ENCODE measurements at places on chromosomes 3 and 15. TPM values are rescaled to one million over a fixed set of nuclear protein-coding genes. Genes with fewer than 3 reads are reported as not detected.

- DNase-seq = no peak
Measured at GRCh38 chr15:89358435-89358754, 23.8 kb upstream of the POLG start.

- no peak for DNase-seq
Measured at GRCh38 chr3:121998030-121998580, 23.9 kb downstream of the ILDR1 start.

Gene PXK
- total RNA-seq = 28.3 TPM

DNA sequence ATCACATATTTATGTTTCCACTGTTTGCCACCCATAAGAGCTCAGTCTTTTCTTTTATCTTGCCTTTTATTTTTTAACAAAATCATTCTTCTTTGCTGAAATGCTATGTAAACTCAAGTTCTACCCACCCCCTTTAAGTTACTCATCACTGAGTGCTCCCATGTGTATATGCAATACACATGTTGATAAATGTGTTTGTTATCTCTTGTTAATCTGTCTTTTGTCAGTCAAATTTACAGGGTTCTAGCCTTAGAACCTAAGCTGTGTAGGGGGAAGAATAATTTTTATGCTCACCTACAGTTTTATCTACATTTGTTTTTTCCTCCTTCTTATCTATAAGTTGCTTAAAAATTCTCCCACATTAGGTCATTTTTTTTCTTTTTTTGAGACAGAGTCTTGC, 1195.9 kb downstream of the ROBO2 start:
- no peak for DNase-seq

DNA sequence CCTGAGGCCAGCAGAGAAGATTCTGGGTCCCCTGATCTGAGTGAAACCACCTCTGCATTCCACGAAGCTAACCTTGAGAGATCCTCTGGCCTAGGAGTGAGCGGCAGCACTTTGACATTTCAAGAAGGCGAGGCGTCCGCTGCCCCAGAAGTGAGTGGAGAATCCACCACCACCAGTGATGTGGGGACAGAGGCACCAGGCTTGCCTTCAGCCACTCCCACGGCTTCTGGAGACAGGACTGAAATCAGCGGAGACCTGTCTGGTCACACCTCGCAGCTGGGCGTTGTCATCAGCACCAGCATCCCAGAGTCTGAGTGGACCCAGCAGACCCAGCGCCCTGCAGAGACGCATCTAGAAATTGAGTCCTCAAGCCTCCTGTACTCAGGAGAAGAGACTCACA, 36.4 kb downstream of the HAPLN3 start:
- DNase-seq = no peak

Gene MLH1
- 45.3 TPM for total RNA-seq

Gene SLC33A1
- total RNA-seq = 32.9 TPM

Gene RPL14
- total RNA-seq = 1,178 TPM

Gene GUCA1C
- not detected for total RNA-seq

GRCh38 chr15:80464951-80465625, 60.9 kb downstream of the ARNT2 start:
- no peak for DNase-seq

DNA sequence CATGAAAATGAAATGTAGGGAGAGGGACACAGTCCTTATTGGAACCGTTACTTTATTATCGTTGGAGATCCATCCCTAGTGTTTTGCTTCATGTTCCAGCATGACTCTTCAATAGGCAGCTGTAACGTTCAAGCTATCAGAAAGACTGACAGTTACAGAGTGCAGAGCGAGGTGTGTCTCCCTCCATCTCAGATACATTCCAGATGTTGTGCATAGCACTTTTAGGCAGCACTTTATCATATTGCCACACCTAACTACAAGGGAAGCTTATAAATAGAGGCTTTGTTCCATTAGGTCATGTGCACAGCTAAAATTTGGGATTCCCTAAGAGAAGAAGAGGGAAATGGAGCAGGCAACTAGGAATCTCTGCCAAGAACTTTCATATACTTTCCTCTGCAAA, 1009.6 kb downstream of the ROBO2 start:
- no peak for DNase-seq

- peak; percentile 97 for DNase-seq
Measured at GRCh38 chr15:60374628-60375081, 23.1 kb downstream of the ANXA2 start.

GRCh38 chr3:128845119-128845777, 34.2 kb upstream of the ACAD9 start:
- DNase-seq = no peak

DNA sequence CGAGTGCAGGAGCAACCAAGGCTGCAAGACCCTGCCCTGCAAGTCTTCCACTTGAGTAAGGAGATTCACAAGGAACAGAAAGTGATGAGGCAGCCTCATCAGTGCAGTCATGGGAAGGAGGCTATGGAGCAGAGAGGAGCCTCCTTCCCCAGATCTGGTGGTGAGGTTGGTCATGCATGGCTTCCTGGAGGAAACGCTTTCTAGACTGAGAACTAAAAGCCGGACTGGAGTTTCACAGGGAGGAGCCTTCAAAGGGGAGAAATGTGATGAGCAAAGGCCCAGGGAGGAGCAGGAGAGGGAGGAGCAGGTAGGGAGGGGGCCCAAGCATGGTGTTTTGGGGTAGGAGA, 139.9 kb downstream of the SRGAP3 start:
- DNase-seq = no peak

DNA sequence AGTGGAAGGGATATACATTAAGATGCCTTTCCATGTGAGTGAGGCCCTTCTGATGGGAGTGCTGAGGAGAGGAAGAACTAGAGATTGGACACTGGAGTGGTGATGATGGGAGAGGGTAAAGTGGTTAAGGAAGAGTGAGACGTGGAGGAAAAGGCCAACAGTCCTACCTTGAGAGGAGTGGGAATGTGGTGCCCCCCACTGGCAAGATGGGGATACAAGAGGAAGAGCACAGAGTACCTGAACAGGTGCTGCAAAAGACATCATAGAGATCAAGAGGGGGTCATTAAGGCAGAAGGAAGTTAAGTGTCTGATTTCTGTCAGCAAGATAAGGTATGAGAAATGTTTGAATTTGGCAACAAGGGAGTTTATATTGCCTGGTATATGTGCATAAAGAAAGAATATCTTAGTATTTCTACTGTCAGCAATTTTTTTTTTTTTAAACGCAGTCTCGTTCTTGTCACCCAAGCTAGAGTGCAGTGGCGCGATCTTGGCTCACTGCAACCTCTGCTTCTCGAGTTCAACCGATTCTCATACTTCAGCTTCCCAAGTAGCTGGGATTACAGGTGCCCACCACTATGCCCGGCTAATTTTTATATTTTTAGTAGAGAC, 34.0 kb downstream of the ARIH2 start:
- no peak for DNase-seq

GRCh38 chr3:74443102-74443501, 171.4 kb downstream of the CNTN3 start:
- DNase-seq = no peak

DNA sequence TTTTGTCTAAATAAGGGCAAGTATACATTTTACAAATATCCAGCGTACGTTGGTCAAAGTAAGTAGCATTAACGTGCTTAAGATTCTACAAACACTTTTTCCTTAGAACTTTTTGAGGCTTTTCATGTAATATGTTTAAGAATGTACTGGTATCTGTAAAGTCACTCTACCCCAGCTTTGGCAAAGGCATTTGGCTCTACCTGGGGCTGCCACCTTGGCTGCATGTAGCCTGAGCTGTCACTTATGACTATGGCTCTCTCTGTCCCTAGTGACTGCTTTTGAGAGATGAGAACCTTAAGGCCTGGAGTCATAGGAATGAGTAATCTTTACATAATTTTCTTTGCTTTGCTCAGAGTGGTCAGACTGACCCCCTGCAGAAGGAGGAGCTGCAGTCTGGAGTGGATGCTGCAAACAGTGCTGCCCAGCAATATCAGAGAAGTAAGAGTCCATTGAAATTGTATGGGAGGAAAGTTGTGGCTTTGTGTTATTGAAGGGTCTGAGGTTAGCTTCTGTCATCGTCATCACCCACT, 61.2 kb downstream of the IQGAP1 start:
- no peak for DNase-seq

GRCh38 chr15:42062284-42062806, 32.0 kb downstream of the PLA2G4D start:
- no peak for DNase-seq

DNA sequence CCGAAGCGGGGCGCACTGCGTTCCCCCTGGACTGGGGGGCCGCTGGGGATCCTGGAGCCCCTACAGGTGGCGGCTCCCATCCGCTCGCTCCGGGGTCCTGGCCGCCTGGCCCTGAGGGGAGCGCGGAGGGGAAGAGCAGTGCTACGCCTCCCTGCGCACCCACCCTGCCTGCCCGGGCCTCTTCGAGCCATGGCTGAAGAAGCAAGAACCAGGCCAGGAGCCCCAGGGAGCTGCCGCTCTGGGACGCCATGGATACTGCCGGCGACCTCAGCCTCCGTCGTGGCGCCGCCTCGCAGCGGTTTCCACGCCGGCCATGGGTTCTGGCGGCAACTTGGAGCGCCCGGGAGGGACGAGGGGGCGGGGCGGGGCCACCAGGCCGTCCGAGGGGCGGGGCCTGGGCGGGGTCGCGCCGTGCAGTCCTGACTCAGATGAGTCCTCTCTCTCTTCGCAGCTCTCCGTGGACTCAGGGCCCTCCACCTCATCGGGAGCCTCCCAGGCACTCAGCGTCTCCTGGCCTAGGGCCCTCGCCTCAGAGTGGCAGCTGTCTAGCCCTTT, 50.9 kb downstream of the MYL3 start:
- DNase-seq = peak; percentile 19

GRCh38 chr15:70722266-70723121, 40.9 kb downstream of the UACA start:
- DNase-seq = peak; percentile 45

DNA sequence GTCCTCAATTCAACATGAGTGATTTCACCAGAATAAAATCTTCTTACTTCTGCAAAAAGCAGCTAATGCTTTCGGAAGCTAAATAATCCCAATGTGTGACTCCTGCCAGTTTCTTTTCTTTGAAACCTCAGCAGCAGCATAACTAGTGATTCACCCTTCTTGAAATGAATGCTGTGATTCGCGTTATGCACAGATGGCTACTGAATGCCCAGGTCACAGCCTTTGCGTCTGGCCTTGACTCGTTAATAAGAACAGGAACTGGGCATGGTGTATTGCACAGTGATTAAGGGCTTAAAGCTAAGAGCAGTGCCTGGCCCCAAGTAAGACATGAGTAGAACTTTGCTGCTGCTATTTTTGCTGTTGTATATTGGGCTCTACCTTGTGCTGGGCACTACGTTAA, 19.0 kb downstream of the CGNL1 start:
- DNase-seq = no peak

GRCh38 chr15:81511138-81511537, 137.1 kb upstream of the TMC3 start:
- no peak for DNase-seq

DNA sequence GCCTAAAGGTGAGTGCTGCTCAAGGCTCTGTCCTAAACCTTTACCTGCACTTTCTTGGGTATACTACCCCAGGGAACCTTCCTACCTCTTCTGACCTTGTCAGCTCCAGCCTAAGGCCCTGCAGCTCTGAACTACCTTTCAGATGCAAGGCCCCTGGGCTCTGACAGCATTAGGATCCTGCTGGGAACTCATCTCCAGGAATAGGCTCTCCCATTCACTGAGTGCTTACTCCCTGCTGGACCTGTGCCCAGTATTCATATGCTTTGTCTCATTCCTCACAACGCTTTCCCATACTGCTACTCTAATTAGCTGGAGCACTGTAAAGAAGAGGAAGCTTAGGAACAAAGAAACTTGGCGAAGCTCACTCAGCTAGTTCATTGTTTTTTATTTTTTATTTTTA, 53.8 kb upstream of the RAB6B start:
- DNase-seq = no peak

- DNase-seq = no peak
Measured at GRCh38 chr3:59526999-59527398, 477.2 kb upstream of the CFAP20DC start.

DNA sequence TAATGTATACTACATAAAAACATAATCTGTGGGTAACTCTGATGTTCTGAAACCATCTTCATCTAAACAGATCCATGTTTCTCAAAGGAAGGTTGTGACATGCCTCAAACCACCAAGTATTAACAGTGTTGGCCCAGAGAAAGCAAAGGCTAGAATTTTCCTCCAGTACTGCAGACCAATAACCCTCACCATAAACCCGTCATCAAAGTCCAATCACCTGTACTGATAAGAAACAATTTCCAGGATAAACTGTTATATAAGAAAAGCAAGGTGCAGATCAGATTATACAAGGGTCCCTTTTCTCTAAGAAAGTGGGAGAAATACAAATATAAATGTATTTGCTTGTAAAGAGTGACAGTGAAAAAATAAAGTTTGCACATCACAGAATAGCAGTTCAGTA, 32.3 kb downstream of the TBC1D2B start:
- DNase-seq = no peak

- peak; percentile 33 for DNase-seq
Measured at GRCh38 chr15:89442671-89443307, 53.6 kb downstream of the RHCG start.

- no peak for DNase-seq
Measured at GRCh38 chr3:116399701-116400226, 45.5 kb downstream of the LSAMP start.

GRCh38 chr15:101121511-101122090, 130.2 kb downstream of the CHSY1 start:
- DNase-seq = no peak

- no peak for DNase-seq
Measured at GRCh38 chr3:62361261-62361660, 12.1 kb downstream of the FEZF2 start.

DNA sequence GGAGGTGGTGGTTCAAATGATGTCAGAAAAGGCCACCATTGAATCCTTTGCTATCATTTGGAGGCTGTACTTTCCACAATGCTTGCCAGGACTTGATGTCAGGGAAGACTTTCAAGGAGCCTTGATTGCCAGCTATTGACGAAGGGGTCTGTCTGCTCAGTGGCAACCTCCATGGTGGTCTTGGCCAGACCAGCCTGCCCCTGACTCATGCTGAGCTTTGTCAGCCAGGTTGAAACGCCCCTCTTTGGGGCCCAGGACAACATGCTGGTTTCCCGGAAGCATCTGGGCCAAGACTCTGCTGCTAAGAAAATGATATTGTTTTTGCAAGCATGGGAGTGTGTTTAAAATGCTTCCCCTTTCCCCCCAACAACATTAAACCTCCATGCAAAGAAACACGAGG, 26.7 kb downstream of the CGNL1 start:
- DNase-seq = no peak

GRCh38 chr15:58136731-58137130, 1.4 kb upstream of the AQP9 start:
- no peak for DNase-seq

- DNase-seq = no peak
Measured at GRCh38 chr3:120147072-120147871, 53.0 kb upstream of the GSK3B start.

Gene SPTBN5
- total RNA-seq = 0.10 TPM

DNA sequence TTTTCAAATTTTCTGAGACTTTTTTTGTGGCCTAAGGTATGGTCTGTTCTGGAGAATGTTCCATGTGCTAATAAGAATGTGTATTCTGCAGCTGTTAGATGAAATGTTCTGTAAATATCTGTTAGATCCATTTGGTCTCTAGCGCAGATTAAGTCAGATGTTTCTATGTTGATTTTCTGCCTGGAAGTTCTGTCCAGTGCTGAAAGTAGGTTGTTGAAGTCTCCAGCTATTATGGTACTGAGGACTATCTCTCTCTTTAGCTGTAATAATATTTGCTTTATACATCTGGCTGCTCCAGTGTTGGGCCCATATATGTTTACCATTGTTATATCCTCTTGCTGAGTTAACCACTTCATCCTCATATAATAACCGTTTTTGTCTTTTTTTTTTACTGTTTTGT, 13.2 kb upstream of the TUBGCP5 start:
- no peak for DNase-seq

Gene ATP13A3
- 91.5 TPM for total RNA-seq

GRCh38 chr3:72353236-72354128, 494.8 kb downstream of the SHQ1 start:
- no peak for DNase-seq

All from NCI-H460 (cell line).